ENCODE measurements at places on chromosomes 2 and 18.
A peak's percentile ranks its signal among the peaks of the same experiment; 100 is the strongest.

DNA sequence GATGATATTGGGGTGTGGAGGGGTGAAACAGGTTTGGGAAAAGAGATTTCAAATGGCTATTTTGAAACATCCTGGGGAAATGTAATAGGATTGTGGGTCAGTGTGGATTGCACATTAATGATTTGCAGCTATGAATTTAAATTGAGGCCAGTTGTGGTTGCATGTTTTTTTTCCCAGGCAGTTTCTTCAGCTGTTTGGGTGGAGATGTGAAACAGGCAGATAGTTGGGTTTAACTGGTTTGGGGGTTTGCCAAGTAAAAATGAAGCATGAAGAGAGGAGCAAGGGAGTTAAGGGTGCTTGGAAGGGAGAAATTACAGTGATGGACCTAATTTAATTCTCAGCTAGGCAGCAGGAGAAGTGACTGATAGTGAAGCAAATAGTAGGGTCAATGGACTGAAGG is 16.8 kb downstream of the GPD2 start:
- no peak for DNase-seq

GRCh38 chr2:121211689-121212151 is 73.3 kb downstream of the TFCP2L1 start:
- no peak for DNase-seq

GRCh38 chr18:26448714-26449159 is 99.6 kb downstream of the KCTD1 start:
- DNase-seq = no peak

GRCh38 chr2:40097691-40098385 is 318.8 kb upstream of the THUMPD2 start:
- no peak for DNase-seq

DNA sequence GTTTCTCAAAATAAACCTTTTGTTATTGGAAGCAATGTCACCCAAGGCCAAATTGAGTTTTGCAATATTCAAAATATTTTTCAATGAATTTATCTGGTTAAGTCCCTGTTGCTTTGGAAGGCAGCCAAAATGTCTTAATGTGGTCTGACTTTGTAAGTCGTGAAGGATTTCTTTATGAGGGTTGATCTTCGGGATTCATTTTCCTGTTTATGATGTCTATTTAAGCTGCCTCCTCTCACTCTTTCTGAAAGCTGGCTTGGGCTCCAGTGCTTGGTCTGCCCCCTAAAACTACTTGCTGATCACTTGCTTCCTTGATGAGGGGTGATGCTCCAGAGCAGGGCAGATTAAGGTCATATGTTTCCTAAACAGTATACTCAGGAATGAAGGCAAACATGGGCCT is 141.1 kb downstream of the ANTXR1 start:
- DNase-seq = no peak

GRCh38 chr2:32250290-32250689 is 14.4 kb downstream of the NLRC4 start:
- no peak for DNase-seq

- no peak for DNase-seq
Observed at GRCh38 chr18:58323866-58324762, 280.1 kb downstream of the NEDD4L start.

- no peak for DNase-seq
Observed at GRCh38 chr2:224711859-224712665, 4.1 kb downstream of the CCDC195 start.

DNA sequence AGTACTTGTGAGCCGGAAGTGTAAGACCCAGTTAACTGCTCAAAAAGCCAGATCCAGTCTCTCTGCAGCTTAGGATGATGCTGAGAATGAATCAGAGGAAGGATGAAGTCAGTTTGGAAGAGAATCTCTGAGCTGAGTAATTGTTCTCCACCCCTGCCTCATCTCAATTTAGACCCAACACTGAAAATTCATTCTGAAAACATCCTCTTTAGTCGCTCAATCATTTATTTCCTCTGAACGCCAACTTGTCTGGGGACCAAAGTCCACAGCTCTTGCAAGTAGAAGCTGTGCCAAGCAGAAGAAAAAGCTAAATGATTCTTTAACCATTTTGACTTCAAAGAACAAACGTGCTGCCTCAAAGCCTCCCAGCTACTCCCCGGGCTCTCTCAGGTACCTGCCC is 177.1 kb upstream of the KLHL29 start:
- no peak for DNase-seq

DNA sequence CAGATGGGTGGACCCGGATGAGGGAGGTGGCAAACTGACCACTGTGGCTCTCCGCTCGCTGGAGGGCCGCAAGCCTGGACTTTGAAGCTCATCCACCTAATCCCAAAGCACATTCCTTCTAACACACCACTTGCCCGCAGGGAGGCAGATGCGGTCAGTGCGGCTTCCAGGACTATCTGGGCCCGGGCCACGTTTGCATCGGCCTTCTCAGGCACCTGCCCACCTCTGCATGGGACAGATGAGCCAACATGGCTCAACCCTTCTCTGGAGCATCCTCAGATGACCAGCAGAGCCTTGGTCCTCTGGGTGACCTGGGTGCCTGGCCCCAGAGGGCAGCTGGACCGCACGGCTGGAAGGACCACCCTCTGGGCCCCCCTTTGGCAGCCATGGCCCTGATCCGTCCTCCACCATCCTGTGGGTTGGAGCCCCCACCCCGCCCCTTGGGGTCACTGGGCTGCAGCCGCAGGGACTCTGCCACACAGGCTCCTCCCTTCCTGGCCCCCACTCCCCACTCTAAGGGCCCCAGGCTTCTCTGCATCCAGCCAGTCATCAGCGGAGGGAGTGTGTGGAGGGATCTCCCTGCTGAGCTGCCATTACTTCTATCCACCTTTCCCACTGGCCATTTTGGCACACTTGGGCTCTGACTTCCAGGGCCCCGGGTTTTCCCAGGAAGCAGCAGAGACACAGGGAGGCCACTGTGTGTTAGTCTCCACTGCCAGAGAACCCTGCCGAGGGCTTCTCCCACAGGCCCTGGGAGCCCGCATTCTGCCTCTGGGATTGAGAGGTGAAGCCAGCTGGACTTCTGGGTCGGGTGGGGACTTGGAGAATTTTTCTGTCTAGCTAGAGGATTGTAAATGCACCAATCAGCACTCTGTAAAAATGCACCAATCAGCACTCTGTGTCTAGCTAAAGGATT is 12.3 kb downstream of the HDAC4 start:
- DNase-seq = peak; percentile 18

GRCh38 chr2:145352484-145352883 is 832.6 kb upstream of the ZEB2 start:
- no peak for DNase-seq

DNA sequence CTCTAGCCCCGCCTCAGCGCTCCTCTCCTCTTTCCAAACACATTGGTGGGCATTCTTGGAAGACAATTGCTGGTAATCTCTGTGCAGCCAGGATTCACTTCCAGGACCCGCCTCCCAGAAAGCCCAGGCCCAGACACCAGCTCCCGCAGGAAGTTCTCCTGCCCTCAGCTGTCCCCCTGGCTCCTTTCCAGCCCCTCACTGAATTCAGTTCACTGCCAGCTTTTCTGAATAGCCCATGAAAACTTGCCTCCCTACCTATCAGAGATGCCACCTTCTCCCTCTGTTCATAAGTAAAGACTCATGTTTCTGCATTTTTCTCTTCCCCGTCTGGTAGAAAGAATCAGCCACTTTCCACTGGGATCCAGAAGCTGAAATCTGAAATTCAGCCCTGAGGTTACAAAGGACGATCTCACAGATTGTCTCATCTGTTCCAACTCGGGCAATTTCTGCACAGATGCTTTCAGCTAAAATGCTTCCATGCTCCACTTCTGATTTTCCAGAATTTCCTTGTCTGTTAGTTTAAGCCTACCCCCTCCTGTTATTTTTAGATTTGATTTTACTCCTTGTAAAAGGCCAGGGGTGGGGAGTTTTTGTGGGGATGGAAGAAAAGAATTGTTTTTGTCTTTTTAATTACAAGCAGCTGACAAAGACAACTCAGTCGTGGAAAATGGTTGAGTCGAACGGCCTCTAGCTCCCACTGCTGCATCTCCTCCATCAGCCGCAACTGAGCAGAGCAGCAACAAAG is 98.1 kb downstream of the SP3 start:
- DNase-seq = peak; percentile 23

DNA sequence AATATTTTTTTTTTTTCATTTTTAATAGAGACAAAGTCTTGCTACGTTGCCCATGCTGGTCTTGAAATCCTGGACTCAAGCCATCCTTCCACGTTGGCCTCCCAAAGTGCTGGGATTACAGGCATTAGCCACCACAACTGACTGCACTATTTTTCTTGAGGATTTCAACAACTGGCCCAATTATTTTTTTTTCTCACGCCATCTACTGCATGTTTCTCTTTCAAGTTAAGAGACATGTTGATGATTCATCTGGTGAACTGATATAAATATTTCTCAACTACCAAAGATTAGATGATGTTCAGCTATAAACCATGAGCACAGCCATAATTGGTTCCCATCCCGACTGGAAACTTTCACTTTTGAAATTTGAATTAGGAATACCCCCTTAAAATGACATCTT is 688.4 kb upstream of the SYT4 start:
- DNase-seq = no peak

- no peak for DNase-seq
Observed at GRCh38 chr2:144941743-144942488, 422.0 kb upstream of the ZEB2 start.

GRCh38 chr2:200122683-200123082 is 167.3 kb downstream of the MAIP1 start:
- DNase-seq = no peak

- DNase-seq = no peak
Observed at GRCh38 chr2:233121856-233122255, 61.7 kb downstream of the INPP5D start.

DNA sequence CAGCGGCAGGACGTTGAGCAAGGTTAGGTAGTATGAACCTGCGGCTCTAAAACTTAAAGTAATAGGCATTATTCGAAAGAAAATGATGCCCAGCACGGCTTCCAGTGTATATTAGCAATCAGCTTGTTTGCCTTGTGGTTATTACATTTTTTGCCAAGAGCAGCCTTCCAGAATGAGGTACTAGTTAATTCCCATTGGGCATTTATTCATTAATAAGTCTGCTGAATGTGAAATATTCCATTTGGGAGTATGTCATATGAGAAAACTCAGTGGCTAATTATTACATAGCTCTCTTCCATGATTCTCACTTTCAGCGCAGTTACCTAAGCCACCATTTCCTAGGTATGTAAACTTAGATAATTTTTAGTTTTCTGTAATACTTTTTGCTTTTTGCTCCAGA is 12.9 kb downstream of the CRIM1 start:
- DNase-seq = no peak

GRCh38 chr2:232809349-232810124 is 33.2 kb upstream of the KCNJ13 start:
- DNase-seq = peak; percentile 24

GRCh38 chr2:45777996-45778719 is 126.7 kb downstream of the PRKCE start:
- DNase-seq = no peak

All from left cardiac atrium (tissue), 4 donors.